Motor neuron (in vitro differentiated cells): ENCODE measurements at places on chromosomes 1 and 21. TPM values are rescaled to one million over a fixed set of nuclear protein-coding genes. Genes with fewer than 3 reads are reported as not detected.
A peak's percentile ranks its signal among the peaks of the same experiment; 100 is the strongest.

Gene SLAMF6
- total RNA-seq = 0.54 TPM in 1 of 2 replicates, not detected in the other

Gene GUCA2A
- total RNA-seq = not detected in 2 replicates

Gene CYP2J2
- 0.08 and 0.14 TPM in 2 replicates for total RNA-seq

Gene PDZK1
- total RNA-seq = 0.59 and 0.83 TPM in 2 replicates

Gene SPRR1B
- not detected in 2 replicates for total RNA-seq

Gene CLDN8
- total RNA-seq = not detected in 2 replicates

Gene CYYR1
- total RNA-seq = 7.6 and 8.2 TPM in 2 replicates

Gene KRTAP19-1
- not detected in 2 replicates for total RNA-seq

Gene IL22RA1
- total RNA-seq = 0.09 and 0.13 TPM in 2 replicates

DNA sequence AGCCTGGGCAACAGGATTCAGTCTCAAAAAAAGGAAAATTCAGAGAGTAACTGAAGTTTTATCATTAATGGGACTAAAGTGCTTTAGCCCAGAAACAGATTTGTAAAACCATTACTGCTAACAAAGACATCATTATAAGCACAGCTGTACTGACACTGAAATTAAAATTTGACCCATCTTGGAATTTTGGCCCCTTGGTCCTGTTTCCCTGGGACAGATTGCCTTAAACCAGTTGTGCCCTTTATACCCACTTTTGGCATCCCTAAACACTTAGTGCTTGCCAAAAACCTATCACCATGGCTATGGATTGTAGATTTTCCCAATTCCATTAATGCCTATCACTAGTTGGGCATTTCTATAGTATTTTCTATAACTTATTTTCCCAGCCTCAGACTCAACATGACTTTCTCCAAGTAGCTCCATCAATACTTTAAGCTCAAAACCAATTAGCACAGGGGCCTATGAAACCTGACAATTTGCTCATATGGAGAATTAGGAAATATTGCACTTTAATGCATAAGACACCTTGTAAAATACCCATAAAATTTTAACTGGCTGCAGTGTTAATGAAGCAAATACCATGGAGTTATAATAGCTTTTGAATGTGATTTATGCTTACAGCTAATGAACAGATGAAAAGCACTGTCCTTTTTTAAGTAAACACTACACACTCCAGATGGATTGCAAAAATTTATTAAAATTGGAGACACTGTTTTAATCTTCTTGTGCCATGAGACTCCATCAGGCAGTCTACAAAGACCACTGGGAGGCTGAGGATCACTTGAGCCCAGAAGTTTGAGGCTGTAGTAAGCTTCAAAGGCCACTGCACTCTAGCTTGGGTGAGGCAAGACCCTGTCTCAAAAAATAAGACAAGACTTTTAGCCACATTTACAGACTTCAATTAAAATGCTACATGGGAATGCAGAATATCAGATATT, 4.3 kb downstream of the GAS5 start:
- no peak for ATAC-seq

GRCh38 chr1:230824919-230825721, 43.2 kb downstream of the C1orf198 start:
- ATAC-seq = peak; percentile 76

DNA sequence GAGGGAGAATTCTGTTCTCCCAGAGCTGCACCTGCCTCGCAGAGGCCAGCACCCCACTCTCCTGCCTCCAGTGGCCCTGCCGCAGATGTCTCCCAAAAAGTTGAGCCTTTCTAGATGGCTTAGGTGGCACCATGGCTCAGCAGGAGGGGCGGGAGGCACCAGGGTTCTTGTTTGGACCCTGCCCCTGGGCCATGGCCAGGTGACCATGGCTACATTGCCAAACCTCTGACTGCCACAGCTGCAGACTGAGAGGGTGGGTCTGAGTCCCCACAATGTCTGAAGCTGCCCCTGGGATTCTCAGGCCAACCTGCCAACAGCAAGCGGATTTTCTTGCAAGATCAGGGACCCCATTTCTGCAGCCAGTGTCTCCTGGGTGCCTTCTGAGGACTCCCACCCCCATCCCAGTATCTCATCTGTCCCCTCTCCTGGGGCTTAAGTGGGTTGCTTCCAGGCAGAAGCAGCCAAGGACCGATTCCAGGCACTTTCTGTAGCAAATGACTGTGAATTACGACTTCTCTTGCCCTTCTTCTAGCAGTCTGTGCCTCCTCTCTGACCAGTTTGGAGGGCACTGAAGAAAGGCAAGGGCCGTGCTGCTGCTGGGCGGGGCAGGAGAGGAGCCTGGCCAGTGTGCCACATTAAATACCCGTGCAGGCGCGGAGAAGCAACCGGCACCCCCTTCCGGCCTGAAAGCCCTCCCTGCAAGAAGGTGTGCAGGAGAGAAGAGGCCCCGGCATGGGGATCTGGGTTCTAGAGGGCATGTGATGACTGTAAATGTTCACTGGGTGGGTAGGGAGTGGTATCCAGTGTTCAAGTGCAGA, 22.5 kb downstream of the SESN2 start:
- ATAC-seq = peak; percentile 32

DNA sequence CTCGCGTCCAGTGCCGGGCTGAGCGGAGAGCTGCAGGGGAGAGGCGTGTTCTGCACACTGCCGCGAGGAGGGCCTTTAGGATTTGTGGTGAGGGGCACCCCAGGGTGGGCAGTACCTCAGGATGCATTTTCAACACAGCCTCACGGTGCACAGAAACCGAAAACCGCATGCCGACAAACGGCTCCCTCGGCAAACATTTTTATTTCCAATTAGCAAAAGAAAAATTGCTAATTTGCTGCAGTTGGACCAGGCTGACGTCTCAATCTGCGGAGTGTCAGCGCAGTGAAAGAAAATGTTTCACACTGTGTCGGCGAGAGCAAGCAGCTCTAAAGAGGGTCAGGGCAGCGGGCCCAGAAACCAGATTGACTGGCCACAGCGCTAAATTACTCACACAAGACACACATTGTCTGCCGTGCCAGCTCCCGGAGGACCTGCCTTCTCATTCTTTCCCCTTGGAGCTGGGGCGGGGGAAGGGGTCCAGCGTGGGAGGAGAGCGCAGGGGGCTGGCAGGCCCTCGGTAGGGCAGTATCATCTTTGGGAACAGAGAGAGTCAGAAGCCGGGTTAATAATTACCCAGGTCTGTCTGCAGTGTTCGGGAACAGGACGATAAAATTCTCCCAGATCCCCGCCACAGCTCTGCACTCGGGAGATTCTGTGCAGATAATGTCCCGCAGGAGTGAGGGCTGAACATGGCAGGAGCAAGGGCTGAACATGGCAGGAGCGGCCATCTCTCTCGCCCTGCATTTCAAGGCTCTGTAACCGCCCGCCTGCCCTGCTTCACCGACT, 150.2 kb downstream of the PRDM16 start:
- ATAC-seq = peak; percentile 77

DNA sequence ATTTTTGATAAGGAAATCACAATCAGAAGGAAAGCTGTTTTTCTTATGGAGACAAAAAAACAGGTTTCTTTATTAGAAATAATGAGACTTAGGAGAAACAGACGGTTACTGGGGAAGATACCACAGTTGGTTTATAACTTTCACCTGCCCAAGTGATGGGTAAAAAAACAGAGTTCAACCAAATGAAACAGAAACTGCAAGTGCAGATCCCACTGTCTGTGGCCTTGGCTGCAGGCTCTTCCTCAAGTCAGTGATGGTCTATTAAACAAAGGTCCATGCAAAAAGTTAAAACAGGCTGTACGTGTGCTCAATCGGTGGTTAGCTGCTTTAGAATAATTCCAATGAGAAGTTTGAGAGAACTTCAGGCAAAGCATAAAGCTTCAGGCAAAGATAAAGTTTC, 112.1 kb upstream of the NEGR1 start:
- no peak for ATAC-seq

- ATAC-seq = no peak
Observed at GRCh38 chr1:244813327-244813726, 22.1 kb upstream of the COX20 start.

- ATAC-seq = peak; percentile 64
Observed at GRCh38 chr1:93616996-93617669, 64.5 kb downstream of the BCAR3 start.

GRCh38 chr1:171334024-171334640, 20.1 kb downstream of the FMO4 start:
- no peak for ATAC-seq

GRCh38 chr1:74548961-74549750, 36.7 kb upstream of the LRRC53 start:
- no peak for ATAC-seq

- no peak for ATAC-seq
Observed at GRCh38 chr1:167829868-167830267, 84.1 kb downstream of the ADCY10 start.

GRCh38 chr1:204248954-204249353, 35.2 kb upstream of the GOLT1A start:
- no peak for ATAC-seq

GRCh38 chr1:235883261-235883927, 16.7 kb upstream of the LYST start:
- no peak for ATAC-seq

DNA sequence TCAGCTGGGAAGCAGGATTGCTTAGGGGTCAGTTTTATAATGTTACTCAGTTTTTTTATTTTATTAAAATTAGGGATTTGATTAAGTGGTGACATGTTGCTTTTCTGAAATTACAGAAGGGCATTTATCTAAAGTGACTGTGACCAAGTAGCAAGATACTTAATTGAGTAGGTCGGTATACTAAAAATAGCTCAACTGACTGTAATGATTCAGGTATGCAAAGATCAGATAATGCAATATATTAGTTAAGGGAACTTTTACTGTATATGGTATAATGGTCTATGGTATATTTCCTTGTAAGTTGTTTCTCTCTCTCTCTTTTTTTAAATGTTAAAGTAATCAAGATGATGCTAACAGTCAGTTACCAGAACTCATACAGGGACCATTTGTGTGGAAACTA, 26.2 kb downstream of the RLF start:
- no peak for ATAC-seq

GRCh38 chr1:239951511-239952140, 140.1 kb upstream of the FMN2 start:
- ATAC-seq = peak; percentile 68

GRCh38 chr1:53600001-53600400, 139.0 kb downstream of the GLIS1 start:
- no peak for ATAC-seq

GRCh38 chr1:20401405-20402010, 84.5 kb downstream of the CAMK2N1 start:
- no peak for ATAC-seq

GRCh38 chr1:164675342-164675904, 116.4 kb downstream of the PBX1 start:
- no peak for ATAC-seq
